ENCODE measurements at places on chromosomes 13 and 19.

DNA sequence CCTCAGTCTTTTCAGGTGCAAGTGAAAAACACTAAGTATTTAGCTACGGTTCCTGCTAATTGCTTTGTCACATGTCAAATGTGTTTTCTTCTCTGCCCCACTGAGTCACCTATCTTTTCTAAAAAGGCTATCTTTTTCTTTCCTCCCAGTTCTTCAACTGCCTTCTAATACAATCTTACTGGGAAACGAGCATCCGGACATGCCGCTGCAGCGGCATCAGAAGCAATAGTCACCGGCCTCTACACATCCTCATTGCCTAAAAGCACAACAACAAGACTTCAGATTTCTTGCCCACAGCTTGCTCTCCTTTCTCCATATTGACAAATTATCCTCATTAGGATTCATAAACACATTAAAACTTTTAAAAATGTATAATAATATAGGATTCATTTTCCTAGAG lies 1.2 kb downstream of the PCDH9 start:
- no peak for DNase-seq

DNA sequence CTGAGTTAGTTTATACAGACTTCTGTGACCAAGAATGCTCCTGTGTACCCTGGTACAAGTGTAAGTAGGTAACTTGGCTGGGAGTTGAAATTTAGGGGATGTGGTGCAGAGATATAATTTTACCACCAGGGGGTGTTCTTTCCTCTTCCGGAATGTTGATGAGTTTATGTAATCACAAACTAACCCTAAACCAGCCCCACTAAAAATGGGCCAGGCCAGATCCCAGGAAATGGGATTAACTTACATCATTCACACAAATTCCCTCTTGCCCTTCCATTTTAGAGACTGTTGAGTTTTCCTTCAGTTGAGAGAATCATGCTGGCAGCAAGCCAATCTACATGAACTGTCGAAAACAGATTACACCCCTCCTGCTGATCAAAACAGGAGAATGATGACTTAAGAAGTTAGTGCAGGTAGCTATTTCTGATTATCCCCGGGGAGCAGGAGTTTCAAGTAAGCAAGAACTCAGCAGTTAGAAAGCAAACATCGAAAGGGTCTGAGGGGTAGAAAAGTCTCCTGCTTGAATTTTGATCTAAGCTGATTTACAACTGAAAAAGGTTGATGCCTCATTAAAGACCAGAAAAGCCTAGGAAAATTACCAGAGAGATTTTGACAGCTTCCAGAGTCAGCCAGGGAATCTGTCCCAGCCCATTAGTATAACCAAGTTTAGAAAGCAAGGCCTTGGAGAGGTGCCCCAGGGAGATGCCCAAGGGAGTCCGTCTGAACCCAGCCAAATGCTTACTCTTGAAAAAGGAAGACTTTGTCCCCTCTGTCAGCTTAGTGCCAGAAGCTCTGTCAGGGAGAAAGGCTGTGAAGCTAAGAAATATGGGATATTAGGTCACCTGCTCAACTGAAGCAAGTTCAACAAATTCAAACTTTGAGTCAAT lies 32.3 kb upstream of the MED4 start:
- peak; percentile 39 for DNase-seq

DNA sequence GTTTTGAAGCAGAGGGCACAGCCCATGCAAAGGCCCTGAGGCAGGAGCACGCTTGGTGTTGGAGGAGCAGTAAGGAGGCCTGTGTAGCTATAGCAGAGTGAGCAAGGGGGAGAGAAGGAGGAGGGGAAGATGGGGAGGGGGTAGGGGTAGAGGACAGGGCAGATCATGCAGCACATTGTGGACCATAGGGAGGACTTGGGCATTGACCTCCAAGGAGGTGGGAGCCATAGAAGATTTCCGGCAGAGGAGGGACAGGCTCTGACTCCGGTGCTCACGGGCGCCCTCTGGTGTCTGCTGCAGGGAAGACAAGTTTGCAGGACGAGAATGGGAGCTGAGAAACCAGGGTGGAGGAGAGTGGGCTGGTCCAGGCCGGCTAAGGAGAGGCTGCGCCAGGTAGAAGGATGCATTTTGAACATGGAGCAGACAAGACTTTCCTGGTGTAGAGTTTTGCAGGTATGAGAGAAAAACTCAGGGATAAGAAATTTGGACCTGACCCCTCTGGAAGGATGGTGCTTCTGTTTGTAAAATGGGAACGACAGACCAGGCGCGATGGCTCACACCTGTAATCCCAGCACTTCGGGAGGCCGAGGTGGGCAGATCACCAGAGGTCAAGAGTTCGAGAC lies 13.7 kb upstream of the CREB3L3 start:
- peak; percentile 78 for DNase-seq

GRCh38 chr13:22665506-22665905 lies 515.3 kb upstream of the SGCG start:
- no peak for DNase-seq

- no peak for DNase-seq
These were observed 169.7 kb downstream of the NDFIP2 start for GRCh38 chr13:79650688-79651087.

DNA sequence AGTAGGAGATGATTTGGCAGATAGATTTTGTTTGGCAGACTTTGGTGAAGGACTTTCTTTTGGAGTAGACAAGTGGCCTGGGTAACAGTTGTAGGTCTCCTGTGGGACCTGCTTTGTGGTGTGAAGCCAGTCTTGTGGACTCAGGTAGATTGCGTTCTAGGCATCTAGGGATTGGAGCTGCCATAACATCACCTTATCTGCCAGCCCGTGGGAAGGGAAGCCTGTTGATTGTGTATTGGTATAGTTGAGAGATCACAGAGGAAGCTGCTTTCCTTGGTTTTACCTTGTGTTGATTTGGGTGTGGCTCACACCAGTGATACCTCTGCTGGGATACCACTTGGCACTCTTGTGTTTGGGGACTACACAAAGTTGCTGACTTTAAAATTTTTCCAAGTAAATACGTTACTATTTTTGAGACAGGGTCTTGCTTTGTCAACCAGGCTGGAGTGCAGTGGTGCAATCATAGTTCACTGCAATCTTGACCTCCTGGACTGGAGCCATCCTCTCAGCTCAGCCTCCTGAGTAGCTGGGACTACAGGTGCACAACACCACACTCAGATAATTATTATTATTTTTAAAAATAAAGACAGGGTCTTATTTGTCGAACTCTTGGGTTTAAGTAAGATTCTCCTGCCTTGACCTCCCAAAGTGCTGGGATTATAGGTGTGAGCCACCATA lies 7.8 kb downstream of the HNRNPM start:
- DNase-seq = no peak

DNA sequence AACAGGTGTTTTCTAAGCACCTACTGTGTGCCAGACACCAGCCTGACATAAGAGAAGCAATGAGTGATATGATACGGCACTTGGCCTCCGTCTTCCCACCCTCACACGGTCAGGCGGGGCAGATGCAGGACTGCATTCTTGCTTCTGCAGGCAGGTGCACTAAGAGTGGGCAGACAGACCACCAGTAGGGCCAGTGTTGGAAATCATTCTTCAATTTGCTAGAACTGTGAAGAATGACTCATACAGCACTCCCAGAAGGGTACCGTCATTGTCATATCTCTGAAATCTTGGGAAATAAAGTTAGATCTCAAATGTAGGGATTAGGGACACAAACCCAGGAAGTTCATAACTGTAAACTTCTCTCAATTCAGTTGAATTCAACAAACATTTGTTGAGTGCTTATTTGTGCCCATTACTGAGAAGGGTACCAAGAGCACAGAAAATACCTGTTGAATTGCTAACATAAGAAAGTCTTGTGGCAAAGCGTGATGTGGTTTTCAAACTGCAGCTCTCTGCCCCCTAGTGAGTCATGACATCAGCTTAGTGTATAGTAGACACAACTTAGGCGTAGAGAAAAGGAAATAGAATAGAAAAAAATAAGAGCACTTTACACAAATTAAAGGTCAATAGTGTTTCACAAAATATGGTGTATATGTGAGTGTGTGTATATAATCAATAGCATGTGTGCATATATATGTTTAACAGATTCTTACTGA lies 76.1 kb downstream of the TEX26 start:
- DNase-seq = no peak

GRCh38 chr19:6718741-6719539 lies 1.5 kb downstream of the C3 start:
- no peak for DNase-seq
